ENCODE measurements at places on chromosomes 3 and 15.

DNA sequence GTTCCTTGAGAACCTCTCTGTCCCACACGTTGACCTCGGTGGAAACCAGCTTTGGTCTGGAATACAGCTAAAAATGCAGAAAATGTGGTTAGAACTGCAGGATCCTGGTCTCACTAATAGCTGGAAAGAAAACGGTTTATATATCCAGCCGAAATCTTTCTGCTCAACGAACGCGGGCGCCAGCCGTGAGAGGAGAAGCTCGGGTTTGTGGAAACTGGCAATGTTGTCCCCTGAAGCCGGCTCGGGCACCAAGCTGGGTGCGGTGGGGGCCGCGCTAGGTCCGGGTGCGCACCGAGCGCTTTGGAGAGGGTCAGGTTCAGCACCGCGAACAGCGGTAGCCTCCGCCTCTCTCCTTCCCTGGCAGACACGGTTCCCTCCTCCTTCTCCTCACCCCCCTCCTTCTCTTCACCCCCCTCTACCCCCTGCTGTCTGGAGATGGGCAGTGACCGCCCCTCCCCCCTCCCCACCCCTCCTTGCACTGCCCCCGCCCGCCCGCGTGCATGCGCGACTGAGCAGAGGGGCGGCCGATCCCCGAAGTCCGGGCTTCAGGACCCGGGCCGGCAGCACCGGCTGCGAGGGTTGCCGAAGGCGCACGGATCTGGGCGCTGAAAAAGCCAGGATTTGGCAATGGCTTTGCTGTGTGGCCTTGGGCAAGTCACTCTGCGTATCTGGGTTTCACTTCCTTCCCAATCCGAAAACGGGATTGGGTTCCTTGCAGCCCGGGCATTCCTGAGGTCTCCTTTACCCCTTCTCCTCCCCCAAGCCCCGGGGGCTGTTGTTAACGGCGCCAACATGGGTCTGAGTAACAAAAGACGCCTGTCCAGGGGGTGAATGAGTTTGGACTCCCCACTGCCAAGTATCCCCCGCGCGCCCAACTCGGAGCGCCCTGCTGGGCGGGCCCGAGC lies at the start of gene SKOR1:
Gene SKOR1 (plus strand): TSS at position 534 of the 905 bp plus-strand sequence. CDS start 94 bp downstream, at position 628.
- DNase-seq, result no peak

GRCh38 chr15:57962887-57963286 lies 102.6 kb downstream of the ALDH1A2 start:
- no peak for DNase-seq

GRCh38 chr15:66253418-66254088 lies at the start of gene MEGF11:
Gene MEGF11 (minus strand): TSS chr15:66253750. CDS start chr15:66128403, 125,347 bp downstream.
- peak; percentile 11 for DNase-seq

- no peak for DNase-seq
Observed at GRCh38 chr3:76432396-76432795, 607.5 kb upstream of the ROBO2 start.

DNA sequence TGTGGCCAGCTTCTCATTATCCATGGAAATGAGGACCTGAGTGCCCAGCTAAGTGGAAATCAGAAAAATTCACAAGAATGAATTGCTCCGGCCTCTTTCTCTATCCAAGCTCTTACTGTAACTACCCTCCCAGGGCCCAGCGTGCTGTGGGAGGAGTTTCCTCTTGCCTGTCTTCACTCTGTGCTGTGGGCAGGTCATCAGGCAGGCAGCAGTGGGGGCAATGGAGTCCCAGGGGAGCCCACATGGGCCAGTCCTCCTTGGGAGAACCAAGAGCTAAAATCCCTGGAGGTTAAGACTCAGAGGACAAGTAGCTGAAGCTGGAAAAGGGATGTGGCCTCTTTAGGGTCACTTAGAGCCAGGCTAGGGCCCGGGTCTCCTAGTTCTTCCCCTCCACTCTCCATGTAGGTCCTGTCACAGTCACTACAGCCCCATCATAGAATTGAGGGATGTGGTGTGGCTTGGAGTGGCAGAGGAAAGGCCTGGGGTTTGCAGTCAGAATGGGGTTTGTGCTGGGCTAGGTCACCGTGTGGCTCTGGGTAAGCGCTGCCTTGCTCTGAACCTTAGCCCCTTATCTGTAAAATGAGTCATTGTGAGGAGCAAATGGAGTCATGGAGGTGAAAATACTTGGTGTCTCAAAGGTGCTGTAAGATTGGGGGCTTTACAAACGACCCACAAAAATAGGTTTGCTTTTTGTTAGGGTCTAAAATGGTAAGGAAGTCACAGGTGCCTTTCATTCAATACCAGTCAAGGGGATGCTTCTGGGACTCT lies 3.7 kb downstream of the GASK1A start:
- DNase-seq, result no peak

DNA sequence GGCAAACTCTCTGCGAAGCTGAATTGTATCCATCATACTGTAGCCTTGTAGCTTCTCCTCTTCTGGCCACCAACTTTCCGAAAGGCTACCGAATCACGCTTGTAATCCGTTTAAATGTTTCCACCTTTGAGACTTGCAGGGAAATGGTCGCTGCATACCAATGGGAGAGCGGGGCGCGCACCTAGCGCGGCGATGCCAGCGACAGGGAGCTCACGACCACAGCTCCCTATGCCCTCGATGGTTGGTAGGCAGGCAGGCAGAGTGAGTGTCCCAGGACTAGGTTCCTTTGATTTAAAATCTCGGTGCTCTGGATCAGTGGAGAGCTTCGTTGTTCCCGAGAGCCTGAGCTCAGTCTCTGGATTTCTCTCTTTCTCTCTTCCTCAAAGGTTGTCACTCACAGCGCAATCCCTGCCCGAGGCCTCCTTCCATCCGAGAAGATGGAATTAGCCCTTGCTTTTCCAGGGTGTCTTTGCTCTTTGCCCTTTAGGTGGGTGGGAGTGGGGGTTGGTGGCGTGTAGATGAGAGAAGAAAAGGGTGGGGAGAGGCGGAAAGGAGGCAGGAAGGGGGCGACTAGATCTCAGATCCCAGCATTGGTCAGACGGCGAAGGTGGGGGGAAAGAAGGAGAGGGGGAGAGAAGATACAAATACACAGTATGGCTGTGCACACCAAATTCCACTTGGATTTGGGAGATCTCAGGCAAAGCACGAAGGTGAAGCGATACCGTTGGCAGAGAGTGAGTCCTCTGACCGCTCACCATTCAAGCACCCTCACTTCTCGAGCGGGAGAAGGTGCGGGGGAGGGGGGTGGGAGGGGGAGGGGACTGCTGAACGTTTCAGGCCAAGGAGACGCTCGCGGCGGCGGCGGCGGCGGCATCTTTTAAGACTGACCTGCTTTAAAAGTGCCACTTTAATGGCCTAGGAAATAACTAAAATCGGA lies at the start of gene SLITRK3:
Gene SLITRK3 (minus strand): TSS at position 745 of the 937 bp plus-strand sequence. CDS start 5,554 bp downstream, outside the sequence.
- DNase-seq, result no peak
